ENCODE measurements at places on chromosomes 7 and 10.

GRCh38 chr7:50589364-50589763 is 24.2 kb upstream of the DDC start:
- DNase-seq, result no peak

DNA sequence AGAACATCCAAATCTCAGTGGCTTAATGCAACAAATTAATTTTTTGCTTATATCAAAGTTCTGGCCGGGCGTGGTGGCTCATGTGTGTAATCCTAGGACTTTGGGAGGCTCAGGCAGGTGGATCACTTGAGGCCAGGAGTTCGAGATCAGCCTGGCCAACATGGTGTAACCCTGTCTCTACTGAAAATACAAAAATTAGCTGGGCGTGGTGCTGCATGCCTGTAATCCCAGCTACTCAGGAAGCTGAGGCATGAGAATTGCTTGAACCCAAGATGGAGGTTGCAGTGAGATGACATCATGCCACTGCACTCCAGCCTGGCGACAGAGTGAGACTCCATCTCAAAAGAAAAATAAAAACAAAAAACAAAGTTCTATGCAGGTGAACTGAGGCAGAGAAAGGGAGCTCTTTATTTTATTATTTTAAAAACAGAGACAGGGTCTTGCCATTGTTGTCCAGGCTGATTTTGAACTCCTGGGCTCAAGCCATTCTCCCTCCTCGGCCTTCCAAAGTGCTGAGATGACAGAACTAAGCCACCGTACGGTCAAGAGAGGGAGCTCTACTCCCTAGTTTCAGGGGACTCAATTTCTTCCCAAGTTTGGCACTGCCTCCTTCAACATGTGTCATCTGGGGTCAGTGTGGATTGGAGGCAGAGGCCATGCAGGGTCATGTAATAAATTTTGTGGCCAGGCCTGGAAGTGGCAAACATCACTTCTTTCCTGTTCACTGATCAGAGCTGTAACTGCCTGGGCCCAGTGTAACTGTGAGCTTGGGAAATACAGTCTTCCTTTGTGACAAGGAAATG is 2.4 kb downstream of the ADCK2 start:
- no peak for DNase-seq

DNA sequence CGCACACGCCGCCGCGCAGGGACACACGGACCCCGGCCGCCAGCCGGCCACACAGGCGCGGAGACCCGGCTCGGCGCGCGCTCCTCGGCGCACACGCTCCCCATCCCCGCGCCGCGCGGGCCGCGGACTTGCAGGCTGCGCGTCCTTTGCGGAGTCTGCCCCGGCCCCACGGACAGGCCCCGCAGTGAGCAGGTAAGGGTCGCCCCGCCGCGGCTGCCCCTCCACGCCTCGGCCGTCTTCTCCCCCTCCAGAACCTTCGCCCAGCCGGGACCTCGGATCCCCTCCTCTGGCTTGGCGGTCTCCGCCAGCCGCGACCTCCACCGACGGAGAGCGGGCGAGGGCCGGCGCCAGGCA is 356 bp downstream of the ADCYAP1R1 start:
- no peak for DNase-seq

- no peak for DNase-seq
Measured at GRCh38 chr7:55962014-55962413, 2.4 kb upstream of the NIPSNAP2 start.

GRCh38 chr7:127718340-127718679 is 66.3 kb downstream of the SND1 start:
- DNase-seq, result no peak

DNA sequence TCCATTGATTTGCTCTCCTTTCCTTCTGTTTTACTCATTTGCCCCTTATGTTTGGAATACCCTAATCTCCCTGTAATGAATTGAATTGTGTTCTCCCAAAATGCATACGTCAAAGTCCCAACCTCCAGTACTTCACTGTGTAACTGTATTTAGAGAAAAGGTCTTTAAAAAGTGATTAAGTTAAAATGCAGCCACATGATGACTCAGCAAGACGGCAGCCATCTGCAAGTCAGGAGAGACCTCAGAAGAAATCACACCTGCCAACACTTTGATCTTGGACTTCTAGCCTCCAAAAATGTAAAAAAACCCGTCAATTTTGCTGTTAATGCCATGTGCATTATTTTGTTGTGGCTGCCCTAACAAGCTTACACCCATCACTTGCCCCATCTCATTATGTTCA is 85.3 kb upstream of the PCLO start:
- no peak for DNase-seq

- DNase-seq, result no peak
Measured at GRCh38 chr7:132751244-132751647, 175.0 kb upstream of the PLXNA4 start.

- no peak for DNase-seq
Measured at GRCh38 chr7:96233528-96234154, 88.3 kb downstream of the SLC25A13 start.

DNA sequence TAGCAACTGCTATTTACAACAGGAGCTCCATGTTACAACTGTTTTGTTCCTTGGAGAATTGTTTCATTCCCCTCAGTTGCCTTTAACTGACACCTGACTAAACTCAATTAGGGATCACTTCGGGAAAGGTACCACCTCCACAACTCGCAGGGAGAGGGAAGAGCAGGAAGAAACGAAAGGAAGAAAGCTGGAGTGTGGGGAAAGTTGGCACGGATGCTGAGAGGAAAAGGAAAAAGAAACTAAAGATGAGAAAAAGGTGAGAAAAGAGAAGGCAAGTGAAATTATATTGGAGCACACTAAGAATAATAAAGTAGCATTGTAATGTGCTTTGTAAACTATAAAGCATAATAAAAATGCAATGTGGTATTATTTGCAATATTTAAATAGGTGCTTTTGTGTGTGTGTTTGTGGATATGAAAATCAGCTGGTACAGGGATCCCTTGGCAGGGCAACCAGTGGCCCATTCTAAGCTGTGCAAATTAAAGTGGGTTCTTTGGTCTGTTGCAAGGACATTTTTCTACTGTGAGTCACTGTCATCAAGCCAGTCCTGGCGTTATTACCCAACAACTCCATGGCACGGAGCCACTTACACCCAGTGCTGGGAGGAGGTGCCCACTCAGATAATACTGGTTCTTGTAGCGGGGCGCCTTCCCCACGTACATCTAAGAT is 45.9 kb downstream of the HIPK2 start:
- DNase-seq, result no peak

DNA sequence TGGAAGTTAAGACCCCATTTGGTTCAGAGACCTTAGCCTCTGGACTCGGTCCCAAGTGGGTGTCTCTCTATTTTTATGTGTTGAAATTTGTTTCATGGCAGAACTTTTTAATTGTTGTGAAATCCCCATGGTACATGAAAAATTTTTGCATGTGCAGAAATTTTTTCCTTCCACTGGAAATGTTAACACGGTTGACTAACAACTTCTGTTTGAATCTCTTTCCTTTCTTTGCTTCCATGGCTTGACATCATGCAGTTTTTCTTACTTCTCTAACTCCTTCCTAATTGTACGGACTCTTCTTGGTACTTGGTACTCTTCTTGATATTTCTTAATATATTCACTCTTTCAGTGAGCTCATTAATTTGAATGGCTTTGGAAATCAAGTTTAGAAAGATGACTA is 18.3 kb downstream of the MDFIC start:
- no peak for DNase-seq

DNA sequence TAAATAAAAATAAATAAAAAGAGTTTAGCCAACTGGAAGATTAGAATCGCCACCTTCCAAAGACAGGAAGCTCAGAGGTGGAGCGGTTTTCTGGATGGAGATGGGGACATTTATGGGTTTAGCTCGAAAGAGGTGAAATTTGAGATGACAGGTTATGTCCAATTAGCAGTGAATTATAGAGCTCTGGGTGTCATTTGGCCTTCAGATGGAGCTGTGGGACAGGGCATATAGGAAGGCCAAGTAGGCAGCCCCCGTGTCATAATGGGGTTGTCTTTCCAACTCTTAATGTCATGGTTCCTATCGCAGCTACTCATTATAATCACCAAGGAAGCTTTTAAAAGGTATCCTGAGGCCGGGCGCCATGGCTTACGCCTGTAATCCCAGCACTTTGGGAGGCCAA is 21.0 kb upstream of the EEPD1 start:
- no peak for DNase-seq

GRCh38 chr10:1190791-1191490 is 134.8 kb downstream of the WDR37 start:
- DNase-seq, result no peak

DNA sequence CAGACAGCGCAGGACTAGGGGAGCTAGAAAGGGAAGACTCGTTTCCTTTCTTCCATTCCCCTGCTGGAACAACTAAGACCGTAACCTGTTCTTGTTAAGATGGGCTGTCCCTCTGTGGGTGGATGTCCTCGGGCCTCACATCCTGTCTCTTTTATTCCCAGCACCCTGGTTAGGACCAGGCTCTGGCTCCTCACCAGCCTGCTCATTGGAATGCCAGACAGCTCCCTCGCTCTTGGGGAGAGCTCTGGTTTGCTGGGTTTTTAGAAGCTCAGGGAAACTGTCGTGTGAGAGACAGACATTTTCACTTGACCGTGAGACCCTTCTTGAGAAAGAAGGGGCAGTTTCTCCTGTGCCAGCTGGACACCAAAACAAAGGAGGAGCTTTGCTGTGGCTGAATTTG is 58.1 kb upstream of the HABP2 start:
- no peak for DNase-seq

DNA sequence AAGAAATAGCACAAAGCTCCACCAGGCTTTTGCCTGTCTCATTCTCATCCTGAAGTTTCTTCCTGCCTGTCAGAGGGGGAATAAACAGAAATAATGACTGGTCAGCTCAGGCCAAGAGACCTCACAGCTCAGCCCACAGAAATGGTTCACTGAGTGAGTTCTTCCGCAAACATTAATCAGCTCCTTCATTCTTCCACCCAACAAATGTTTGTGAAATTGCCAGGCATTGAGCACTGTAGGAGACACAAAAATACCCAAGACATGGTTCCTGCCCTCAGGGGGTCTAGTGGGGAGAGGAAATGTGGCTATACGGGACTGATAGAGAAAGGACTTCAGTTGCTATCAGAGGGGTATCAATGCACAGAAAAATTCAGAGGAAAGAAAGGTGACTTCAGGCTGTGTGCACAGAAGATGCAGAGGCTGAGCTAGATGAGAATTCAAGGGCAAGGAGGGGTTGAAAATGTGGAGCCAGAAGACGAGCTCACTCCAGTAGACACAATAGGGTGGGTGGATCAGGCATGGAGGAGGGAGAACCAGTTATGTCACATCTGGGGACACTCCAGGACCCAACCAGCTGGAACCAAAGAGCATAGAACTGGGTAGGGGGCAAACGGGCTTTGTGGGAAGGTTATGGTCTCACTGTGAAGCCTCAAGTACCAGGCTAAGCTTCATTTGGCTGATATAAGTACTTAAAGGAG is 20.9 kb downstream of the MYOF start:
- DNase-seq, result no peak

- DNase-seq, result no peak
Measured at GRCh38 chr10:78991187-78991586, 77.6 kb upstream of the ZMIZ1 start.

GRCh38 chr7:74291535-74291934 is 2.3 kb downstream of the CLIP2 start:
- no peak for DNase-seq

GRCh38 chr10:34151931-34152330 is 663.2 kb downstream of the PARD3 start:
- DNase-seq, result no peak

- no peak for DNase-seq
Measured at GRCh38 chr7:43220250-43220649, 107.8 kb downstream of the HECW1 start.

DNA sequence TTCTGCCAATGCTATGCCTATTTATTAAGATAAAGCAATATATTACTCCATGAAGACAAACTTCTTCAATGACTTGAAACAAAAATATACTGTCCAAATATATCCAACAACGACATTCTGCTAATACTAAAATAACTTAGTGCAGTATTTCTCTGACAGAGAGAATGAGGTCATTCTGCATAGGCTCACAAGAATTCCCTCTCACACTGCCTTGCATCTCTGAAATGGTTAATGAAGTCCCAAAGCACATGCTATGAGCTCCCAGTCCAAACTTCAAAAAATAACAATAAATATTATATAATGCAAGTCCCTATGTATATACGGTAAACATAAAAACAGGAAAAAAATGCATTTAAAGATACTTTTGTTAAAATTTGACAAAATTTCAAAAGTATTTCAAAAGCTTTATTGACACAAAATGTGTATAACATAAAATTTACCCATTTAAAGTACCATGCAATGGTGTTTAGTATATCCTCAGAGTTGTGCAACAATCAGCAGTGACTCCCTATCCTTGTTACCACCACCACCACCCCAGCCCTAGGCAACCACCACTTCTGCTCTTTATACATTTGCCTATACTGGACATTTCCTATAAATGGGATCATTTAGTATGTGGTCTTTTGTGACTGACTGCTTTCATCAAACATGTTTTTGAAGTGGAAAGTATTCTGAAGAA is 27.6 kb downstream of the CHCHD3 start:
- DNase-seq, result no peak

DNA sequence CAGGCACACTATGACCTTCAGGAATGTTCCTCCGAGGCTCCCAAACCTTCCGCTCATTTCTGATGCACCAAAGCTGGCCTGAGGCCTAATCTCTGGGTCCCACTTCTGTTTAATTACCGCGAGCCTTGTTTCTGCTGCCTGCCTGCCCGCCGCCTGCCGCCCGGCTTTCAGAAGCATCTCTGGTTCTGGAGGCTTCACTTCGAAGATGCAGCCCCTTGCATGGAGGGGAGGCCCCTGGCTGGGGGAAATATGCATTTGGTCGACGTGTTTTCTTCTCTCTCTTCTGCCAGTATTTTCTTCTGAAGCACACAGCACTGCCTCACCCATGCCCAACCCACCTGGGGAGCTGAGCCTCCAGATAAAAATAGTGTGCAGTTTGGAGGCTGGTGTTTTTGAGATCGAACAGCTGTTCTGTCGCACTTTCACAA is 166.9 kb downstream of the PAXIP1 start:
- no peak for DNase-seq

DNA sequence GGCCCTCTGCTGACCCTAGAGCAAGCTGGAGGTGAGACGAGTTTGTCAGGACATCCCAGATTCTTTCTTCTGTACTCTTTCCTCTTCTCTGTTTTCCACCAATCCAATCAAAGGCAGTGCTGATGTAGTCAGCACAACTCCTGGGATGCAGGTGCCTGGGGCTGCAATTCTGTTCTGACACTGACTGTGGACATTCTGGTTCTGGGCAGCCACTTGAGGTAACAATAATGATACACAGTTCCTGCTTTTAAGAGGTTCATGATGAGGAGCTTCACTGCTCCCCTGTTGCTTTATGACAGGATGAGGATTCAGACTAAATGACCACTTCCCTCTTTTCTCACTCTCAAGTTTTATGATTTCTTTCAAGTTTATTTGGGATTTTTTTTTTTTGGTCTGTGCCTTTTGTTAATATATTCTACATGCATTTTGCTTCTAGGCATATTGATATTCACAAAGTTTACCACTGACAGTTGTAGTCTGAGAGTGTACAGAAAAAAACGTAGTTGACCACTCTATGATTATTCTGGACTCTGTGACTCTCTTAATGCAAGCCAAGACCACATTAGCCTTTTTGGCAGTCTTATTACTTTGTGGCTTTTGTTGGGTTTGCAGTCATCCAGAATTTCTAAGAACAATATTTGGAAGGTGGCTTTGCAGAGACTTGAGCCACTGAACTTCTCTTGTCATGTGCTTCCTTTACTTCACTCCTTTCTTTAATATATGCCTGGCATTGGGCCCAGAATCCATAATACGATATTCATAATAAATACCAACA is 247.6 kb downstream of the AUTS2 start:
- no peak for DNase-seq
